ENCODE measurements at places on chromosomes 2 and 18.

GRCh38 chr2:158766524-158766923 lies 28.6 kb upstream of the DAPL1 start:
- DNase-seq: no peak

- no peak for DNase-seq
Measured at GRCh38 chr2:10947446-10948187, 35.9 kb downstream of the KCNF1 start.

- no peak for DNase-seq
Measured at GRCh38 chr18:57581301-57581934, 5.1 kb downstream of the FECH start.

DNA sequence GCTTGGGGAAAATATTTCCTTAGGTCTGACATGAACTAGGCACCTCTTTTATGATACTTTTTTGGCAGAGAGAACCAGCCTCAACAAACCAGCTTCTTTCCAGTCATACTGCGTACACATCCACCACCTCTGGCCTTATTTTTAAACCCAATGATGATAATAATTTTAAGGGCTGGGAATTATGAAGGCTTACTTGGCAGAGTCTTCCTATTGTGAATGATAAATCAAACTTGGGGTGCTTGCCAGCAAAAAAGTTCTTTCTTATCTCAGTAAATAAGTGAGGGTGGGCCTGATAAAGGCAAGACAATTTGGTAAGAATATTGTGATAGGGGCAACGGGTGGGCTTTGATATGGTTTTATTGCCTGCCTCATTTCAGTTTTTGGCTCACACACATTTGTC lies 1230.2 kb upstream of the ZEB2 start:
- DNase-seq: no peak

DNA sequence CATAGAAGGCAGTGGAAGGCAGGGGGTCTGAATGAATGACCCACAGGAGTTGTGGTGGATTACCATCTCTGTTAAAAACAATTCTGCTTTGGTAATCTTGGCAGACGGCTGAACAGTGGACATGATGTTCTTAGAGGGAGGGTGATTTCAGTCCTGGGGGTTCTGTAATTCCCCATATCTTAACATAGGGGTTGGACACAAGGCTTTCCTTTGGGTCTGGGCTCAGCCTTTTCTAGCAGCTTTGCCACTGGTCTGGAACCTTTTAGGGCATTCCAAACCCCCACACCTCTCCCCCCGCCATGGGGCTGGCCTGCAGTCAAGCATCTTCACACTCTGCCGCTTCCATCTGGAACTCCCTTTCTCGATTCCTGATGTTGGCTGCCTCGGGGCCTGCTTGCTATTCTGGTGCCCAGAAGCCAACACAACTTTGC lies 50.3 kb downstream of the RPL37A start:
- DNase-seq: no peak

DNA sequence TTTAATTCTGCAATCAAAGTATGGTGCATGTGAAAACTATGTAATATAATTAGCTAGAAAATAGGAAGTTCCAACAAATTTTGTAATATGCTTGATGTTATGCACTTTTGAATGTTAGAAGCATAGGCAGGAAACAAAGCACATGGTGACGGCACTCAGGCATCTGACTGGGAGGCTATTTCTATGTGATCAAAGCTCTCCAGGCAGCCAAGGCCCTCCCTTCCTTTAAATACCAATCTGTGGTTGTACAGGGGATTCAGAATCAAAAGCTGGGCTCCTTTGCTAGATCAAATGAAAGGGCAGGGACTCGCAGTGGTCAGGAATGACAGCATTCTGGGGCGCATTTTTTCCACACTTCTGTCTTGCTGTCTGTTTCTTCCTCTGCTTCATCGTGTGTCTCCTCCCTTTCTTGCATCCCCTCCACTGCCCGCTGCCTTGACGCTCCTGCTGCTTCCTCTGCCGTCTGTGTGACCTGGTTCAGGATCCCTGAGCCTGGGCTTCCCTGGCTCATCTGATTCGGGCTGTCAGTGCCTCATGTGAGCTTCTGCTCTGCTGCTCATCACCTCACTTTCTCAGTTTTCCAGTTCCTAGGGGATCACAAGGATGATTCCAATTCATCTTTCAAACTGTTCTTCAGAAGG lies 30.9 kb downstream of the TMEM182 start:
- DNase-seq: no peak

DNA sequence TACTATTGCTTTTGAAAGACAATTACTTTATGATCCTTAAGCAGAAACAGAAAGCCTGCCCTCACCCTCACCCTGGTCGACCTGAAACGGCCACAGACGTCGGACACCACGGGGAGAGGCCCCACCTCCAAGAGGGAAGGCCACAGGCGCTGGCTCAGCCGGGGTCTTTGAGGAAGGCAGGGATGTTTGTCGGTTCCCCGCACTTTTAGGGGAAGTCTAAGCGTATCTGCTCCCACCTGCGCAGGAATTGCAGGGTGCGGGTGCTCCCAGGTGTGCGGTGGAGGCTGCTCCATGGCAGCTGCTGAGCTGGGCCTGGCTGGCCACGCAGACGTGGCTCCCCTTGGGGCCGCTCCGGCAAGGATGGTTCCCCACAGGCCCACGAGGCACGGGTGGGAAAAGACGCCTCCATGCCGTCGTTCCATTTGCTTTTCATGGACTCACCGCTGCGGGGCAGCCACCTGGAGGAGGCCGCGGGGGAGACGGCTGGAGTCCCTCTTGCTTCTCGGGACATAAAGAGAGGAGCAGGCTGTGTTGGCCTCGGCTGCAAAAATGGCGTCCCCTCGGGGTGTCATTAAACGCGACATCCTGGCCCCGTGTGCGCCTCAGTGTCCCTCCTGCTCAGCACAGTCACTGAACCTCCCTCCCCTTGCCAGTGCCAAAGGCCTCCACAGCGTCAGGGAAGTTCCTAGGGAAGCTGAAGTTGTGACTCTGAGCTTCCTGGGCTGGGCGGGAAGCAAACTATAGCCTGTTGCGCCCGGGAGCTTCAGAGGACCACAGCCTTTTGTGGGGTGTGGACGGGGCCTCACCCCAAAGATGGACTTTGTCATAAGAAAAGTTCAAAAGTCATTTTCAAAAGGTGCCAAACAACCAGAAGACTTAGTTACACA lies 63.4 kb downstream of the NFATC1 start:
- no peak for DNase-seq

- no peak for DNase-seq
Measured at GRCh38 chr2:71615767-71616730, 162.7 kb downstream of the DYSF start.

Data from iPS DF 19.7 (cell line).